Fibroblast of skin of scalp (primary cell): ENCODE measurements at places on chromosomes 1 and 21.
A peak's percentile ranks its signal among the peaks of the same experiment; 100 is the strongest.

GRCh38 chr1:232292818-232293217, 337.1 kb downstream of the SIPA1L2 start:
- DNase-seq: no peak

DNA sequence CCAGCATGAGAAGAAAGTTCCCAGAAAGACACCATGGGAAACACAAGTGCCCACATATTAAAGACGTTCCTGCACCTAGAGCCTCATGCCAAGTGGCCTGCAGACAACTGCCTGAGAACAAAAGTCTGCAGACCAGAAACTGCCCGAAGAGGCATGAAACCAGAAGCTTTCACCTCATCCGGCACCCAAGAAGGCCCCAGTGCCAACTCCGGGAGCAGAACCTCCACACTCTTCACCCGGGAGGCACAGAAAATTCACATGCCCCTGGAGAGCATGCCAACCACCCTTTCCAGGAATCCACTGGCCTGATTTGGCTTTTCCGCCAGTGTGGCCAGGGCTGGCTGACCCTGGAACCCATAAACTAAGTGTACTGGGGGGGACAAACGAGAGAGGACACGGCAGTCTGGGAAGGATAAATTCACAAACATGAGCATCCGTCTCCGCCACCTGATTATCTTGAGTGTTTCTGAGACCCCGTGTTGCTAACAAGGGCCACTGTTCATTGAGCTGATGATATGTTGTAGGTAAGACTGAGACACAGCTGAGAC, 6.8 kb downstream of the TFF2 start:
- DNase-seq: no peak

DNA sequence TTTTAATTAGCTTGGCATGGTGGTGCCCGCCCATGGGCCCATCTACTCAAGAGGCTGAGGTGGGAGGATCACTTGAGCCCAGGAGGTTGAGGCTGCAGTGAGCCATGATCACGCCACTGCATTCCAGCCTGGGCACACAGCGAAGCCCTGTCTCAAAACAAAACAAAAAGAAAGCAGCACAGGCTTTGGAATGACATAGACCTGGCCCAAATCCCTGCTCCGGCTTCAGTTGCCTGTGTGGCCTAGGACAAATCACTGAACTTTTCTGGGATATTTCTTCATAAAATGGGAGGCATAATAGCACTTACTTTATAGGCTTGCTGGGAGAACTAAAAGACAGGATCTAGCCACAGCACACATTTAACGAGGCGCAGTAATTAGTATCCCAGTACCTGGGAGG, 2.4 kb downstream of the PEAR1 start:
- no peak for DNase-seq

DNA sequence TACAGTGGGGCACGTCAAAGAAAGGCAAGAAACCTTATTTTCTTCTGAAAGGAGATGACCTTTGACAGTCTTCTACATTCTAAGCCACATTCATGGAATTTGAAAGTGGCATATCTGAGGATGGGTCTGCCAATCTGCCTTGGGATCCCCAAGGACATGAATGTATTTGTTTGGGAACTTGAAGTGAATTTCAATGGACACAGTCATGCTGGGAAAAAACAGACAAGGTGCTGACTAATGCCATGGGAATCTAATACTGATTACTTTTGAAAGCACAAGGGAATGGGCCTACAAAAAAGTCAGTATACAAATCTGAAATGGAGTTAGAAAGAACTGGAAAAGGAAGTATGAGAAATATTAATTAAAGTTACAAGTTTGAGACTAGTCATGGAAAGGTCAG, 128.8 kb downstream of the KCNJ6 start:
- DNase-seq: peak; percentile 96

- DNase-seq: no peak
Observed at GRCh38 chr1:13917607-13918006, 217.6 kb downstream of the PRDM2 start.

- peak; percentile 97 for DNase-seq
Observed at GRCh38 chr21:45363921-45364467, 41.0 kb upstream of the COL18A1 start.

DNA sequence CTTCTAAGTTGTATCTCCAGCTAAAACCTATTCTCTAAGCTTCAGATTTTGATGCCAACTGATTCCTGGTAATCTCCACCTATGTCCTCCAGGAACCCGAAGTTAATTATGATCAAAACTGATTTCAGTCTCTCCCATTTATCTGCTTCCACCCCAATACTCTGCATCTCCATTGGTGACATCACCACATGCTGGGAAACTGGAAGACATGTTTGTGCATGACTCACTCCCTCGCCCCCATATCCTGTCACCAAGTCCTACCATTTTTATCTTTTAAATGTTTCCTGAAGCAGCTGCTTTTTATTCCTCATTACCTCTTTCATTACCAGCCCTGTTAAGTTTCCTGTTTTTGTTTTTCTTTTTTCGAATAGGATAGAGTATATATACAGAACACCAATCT, 228.5 kb downstream of the LRRC40 start:
- peak; percentile 26 for DNase-seq

GRCh38 chr1:1021920-1022259, 2.0 kb downstream of the AGRN start:
- DNase-seq: no peak
